T-helper 17 cell (primary cell): ENCODE measurements at places on chromosomes 16 and 17.

DNA sequence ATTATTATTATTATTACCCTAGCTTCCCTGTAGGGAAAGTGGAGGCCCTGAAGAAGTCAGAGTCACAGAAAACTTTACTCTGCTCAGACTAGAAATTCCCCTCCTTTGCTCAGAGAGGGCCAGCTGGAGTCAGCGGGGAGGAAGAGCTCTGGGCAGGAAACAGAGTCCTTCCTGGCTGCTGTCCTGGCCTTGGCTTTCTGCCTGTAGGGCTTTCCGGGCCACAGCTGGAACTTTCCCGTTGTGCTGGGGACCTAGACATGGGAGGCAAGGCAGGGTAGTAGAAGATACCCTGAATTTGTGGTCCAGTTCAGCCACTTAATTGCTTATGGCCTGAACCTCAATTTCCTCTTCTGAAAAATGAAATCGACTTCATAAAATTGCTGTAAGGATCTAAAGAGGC, 14.0 kb upstream of the CCL2 start:
- no peak for DNase-seq

DNA sequence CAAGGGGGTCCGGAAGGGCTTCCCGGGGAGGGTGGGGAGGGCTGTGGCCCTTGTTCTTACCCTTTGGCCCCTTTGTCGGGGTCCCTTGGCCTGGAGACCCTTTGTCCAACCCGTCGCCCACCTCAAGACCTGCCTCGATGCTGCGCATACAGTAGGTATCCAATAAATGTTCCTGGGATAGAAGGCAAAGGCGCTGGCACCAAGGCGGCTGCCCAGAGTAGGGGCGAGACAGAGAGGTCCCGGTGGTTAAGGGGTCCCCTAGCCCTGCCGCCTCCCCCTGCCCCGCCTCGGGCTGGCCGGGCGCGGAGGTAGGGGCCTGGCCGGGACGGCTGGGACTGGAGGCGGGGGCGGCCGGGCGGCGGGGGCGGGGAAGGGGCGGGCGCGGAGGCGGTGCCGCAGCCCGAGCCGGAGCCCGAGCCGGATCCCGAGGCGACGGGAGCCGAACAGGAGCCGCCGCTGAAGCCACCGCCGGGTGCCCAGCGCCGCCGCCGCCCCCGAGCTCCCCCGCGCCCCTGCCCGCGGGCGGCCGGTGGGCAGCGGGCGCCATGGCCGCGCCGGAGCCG, at the start of gene NHERF2:
Gene NHERF2 (plus strand): TSS at position 442 of the 563 bp plus-strand sequence. CDS start 104 bp downstream, at position 546.
- DNase-seq, result peak; percentile 35

DNA sequence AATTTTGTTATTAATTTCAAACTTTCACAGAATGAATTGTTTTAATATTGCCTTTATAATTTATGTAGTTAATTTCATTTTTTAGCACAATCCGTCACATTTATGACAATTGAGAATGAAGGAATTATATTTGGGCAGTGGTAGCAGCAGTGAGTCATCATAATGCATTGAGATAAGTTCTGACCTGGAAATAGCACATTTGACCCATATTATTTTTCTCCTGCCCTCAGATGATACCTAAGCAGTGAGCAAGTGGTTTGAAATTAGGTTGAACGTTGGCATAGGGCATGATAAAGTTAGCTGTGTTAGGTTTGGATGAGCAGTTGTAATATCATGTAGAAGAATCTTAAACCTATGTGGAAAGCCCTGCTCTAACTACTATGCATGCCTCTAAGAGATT, 1431.3 kb upstream of the CDH8 start:
- DNase-seq, result no peak

- DNase-seq, result no peak
Measured at GRCh38 chr16:48907906-48908634, 298.1 kb upstream of the N4BP1 start.

- no peak for DNase-seq
Measured at GRCh38 chr17:39751637-39752036, 13.9 kb downstream of the GRB7 start.

GRCh38 chr17:50272711-50273653, 1.3 kb upstream of the TMEM92 start:
- DNase-seq, result peak; percentile 46

DNA sequence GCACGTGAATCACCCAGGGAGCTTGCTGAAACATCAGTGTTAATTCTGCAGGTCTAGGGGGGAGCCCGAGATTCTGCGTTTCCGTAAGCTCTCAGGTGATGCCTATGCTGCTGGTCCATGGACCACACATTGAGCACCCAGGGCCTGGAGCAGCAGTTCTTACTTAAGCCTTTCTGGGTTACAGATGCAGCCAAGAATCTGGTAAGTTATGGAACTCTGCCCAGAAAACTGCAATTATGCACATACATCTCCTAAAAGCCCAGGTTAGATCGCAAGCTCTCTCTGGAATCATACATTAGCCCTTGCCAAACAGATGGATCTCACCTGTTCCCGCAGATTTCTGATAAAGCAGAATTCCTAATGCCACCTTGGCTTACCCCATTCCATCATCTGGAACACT, 265.9 kb upstream of the SALL1 start:
- DNase-seq, result no peak

GRCh38 chr16:13519871-13520270, 400.1 kb upstream of the ERCC4 start:
- DNase-seq, result no peak

GRCh38 chr16:85657267-85657650, 31.5 kb downstream of the GINS2 start:
- DNase-seq, result no peak

DNA sequence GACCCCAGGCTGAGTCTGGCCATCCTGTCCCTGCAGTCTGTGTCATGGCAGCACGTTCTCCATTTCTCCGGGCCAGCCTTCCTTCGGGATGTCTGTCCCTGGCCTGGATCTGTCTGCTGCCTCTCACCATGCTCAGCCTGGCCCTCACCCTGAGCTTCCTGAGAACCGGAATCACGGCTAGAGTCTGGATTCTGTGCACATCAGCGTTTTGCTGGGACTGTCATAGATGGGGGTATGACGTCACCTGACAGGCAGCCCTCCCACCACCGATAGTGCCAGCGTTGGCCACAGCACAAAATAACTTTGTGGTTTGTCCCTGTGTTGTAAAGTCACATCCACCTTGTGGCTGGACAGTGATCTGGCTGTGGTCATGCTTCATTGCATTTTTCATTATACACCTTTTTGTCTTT, 59.2 kb downstream of the B9D1 start:
- DNase-seq, result no peak

DNA sequence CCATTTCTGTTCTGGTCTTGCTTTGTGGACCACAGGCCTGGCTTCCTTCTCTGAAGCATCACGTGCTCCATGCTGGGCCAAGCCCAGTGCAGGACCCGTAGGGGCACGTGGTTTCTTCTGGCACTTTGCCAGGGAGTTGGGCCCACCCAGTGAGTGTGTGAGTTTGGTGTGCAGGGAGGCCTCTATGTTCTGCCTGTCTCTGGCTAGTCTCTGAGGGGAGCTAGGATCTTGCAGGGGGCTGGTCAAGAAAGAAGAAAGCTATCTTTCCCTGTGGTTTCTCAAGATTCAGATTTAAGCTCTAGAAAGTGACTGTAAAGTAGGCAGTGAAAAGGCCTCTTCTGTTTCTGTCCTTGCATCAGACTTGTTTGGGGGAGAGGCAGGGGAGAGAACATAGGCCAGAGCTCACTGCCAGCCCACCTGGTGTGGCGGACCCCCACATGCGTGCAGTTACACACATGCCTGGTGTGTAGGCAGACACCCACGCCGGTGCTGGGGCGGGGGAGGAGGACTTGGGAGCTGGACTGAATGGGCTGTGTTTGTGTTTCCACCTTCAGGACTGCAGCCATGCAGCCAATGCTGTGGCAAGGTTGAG, 11.8 kb downstream of the LASP1 start:
- no peak for DNase-seq

DNA sequence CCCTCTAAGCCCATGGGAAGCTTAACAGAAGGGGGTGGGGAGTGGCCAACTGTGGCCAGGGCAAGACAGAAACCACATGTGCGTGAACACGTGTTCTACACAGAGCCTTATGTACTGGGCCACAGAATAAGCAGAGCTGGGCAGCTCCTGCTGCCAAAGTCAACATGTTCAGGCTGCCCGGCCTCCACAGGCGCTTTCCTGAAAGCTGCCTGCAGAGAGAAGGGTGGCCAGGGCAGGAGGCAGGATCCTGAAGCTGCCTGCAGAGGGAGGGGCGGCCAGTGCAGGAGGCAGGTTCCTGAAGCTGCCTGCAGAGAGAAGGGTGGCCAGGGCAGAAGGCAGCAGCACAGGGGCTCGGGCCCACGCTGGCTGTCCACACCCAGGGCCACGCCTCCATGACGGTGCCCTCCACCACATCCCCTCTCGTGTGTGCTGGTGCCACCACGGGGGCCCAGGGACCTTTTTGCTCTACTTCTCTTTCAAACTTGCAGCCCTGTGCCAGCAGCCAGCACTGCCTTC, 79.5 kb downstream of the ANKRD11 start:
- no peak for DNase-seq

DNA sequence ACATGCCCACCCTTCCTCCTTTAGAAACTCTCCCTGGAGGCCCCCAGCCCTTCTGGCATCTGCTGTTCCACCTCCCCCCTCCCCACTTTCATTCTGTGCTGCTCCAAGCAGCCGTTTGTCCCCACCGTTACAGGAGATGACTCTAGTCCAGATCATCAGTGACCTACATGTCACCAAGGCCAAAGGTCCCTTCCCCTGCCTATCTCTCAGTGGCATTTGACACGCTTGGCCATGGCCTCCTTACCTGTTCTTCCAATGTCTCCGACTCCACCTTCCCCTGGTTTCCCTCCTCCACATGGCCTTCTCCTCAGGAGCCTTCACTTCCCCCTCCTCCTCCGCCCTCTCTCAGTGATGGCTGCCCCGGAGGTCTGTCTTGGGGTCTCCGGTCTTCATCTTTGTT, 9.4 kb downstream of the TMEM92 start:
- DNase-seq, result no peak

GRCh38 chr17:3890082-3890877, 2.6 kb downstream of the CAMKK1 start:
- no peak for DNase-seq

DNA sequence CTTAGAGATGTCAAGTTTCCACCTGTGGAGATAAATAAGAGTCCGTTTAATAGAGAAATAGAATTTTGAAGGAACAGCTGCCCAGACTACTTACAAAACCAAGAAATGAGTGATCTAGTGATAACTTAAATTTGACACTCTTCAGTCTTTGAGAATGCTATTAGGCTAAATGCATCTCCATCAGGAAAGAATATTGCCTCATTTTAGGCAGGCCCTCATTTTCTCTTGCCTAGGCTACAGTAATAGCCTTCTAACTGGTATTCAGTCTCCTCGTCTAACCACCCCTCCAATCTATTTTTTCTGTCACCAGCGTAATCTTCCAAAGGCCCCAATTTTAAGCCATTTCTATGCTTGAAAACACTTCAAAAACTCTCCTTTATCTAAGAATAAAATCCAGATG, 537.8 kb upstream of the CA10 start:
- no peak for DNase-seq

- DNase-seq, result no peak
Measured at GRCh38 chr16:30372725-30373124, 1.9 kb upstream of the MYL11 start.

- no peak for DNase-seq
Measured at GRCh38 chr16:26649381-26650045, 417.2 kb upstream of the C16orf82 start.

- no peak for DNase-seq
Measured at GRCh38 chr17:34672176-34672785, 92.9 kb downstream of the TMEM132E start.

- no peak for DNase-seq
Measured at GRCh38 chr16:81883235-81883634, 104.1 kb downstream of the PLCG2 start.

- DNase-seq, result peak; percentile 55
Measured at GRCh38 chr16:728131-728889, 1.4 kb downstream of the HAGHL start.

- no peak for DNase-seq
Measured at GRCh38 chr17:78566947-78567346, 10.2 kb downstream of the DNAH17 start.

- no peak for DNase-seq
Measured at GRCh38 chr16:69890114-69890891, 60.8 kb upstream of the CLEC18A start.

DNA sequence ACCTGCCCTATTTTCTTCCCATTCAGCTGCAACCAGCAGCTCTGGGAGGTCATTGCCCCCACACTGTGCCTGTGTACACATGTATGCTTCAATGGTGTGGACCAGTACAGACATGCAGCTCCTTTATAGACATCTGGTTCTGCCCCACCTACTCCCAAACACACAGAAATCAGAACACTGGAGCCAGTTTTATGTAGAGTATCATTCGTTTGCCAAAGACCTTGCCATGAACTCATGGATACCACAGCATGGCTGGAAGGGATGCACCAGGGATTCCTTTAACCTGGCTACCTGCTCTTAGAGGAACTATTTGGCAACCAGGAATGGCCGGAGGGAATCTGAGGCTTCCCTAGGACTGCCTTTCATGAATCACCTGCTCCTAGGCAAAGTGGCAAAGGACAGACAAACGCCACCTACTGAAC, 60.4 kb downstream of the ZFHX3 start:
- no peak for DNase-seq

DNA sequence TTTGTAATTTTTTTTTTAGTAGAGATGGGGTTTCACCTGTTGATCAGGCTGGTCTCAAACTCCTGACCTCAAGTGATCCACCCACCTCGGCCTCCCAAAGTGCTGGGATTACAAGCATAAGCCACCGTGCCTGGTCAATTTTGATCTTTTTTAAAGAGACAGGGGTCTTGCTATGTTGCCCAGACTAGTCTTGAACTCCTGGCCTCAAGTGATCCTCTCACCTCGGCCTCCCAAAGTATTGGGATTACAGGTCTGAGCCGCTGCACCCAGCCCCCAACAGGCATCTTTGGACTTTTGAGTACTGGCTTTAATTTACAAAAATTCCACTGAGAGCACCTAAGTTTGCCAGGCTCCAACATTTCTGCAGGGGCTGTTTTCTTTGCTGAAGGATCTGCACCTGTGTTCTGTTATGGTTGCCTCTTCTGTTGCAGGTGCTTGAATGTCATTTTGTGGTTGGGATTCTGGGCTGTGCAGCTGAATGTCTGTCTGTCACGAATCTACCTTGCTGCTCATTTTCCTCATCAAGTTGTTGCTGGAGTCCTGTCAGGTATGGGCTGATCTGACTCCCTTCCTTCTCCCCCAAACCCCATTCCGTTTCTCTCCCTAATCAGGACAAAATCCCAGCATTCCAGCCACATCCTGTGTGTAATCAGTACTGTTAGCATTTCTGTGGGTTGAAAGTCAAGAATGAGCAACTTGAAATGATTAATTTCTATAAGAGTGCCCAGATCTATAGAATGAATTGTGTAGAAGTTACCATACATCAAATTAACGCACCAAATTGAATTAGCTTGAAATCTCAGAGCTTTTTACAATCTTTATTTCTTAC, 8.5 kb downstream of the G6PC1 start:
- DNase-seq, result no peak

GRCh38 chr17:43855061-43855460, 8.1 kb downstream of the CD300LG start:
- DNase-seq, result no peak

DNA sequence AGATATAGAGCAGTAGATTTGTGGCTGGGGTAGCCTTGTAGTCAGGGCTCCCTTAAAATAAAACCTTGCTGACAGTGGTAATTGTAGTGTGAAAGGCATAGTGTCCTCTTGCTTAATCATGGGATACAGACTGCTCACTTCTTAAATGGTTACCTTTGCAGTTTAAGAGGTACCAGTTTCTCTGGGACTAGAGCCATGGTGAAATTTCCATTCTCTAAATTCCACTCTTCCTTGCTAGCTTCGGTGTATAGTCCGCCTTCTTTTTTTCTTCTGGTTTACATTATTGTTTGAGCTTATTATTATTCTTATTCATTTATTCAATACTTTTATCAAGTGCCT, 1.6 kb downstream of the CCP110 start:
- no peak for DNase-seq
